ENCODE measurements at places on chromosomes 3 and 15. TPM values are rescaled to one million over a fixed set of nuclear protein-coding genes. Genes with fewer than 3 reads are reported as not detected.

Gene STAC
- total RNA-seq, result 0.18 TPM

Gene TMCO5A
- total RNA-seq, result not detected

Gene GOLGA6L7
- total RNA-seq, result not detected

Gene PLAAT1
- 0.45 TPM for total RNA-seq

Gene U2SURP
- total RNA-seq, result 48.3 TPM

Gene LCTL
- not detected for total RNA-seq

Gene IL20RB
- 0.54 TPM for total RNA-seq

Gene IQCB1
- 18.6 TPM for total RNA-seq

Gene DNAH12
- total RNA-seq, result under 0.01 TPM

Gene ST3GAL6
- 23.6 TPM for total RNA-seq

Gene CKMT1B
- total RNA-seq, result not detected

Gene MUSTN1
- not detected for total RNA-seq

Gene IMPG2
- 0.54 TPM for total RNA-seq

Gene DIPK2A
- total RNA-seq, result 109 TPM

Gene ACTC1
- total RNA-seq, result not detected

Gene SLC28A1
- not detected for total RNA-seq

Gene HESX1
- 0.19 TPM for total RNA-seq

Gene LRRC31
- not detected for total RNA-seq

Gene ZNF592
- total RNA-seq, result 6.2 TPM

Gene CCDC39
- not detected for total RNA-seq

Gene PLA2G4B
- 0.27 TPM for total RNA-seq

Gene DUOXA2
- not detected for total RNA-seq

Gene HDC
- not detected for total RNA-seq

Gene THRB
- 0.38 TPM for total RNA-seq

Gene FBXL22
- under 0.01 TPM for total RNA-seq

Gene SIDT1
- total RNA-seq, result not detected

Gene ZDHHC3
- 50.4 TPM for total RNA-seq

Gene PPARG
- 12.6 TPM for total RNA-seq

Gene TIGIT
- not detected for total RNA-seq

Gene GALNT15
- total RNA-seq, result 1.2 TPM

Gene ZSCAN2
- 13.2 TPM for total RNA-seq

Gene GOLGA8H
- total RNA-seq, result 0.90 TPM

Gene PSMD6
- total RNA-seq, result 110 TPM

Gene BTLA
- not detected for total RNA-seq

Gene IL16
- 0.19 TPM for total RNA-seq

Gene SLC27A2
- total RNA-seq, result not detected

Gene CADM2
- under 0.01 TPM for total RNA-seq

Gene CFAP91
- 0.45 TPM for total RNA-seq

Gene TNIK
- total RNA-seq, result 40.1 TPM

Gene ISLR2
- total RNA-seq, result not detected

Gene SEMA5B
- 0.09 TPM for total RNA-seq

Gene PP2D1
- total RNA-seq, result not detected

Gene LEKR1
- total RNA-seq, result 0.09 TPM

Gene SLC28A2
- total RNA-seq, result not detected

Gene ARGFX
- not detected for total RNA-seq

Gene FBXL2
- 13.7 TPM for total RNA-seq

Gene CGGBP1
- 52.7 TPM for total RNA-seq

Gene NPAP1
- total RNA-seq, result not detected

Gene NR2F2
- 13.7 TPM for total RNA-seq

Gene DCBLD2
- total RNA-seq, result 98.2 TPM

Gene ST8SIA2
- total RNA-seq, result not detected

Gene PLSCR5
- total RNA-seq, result not detected

Gene KBTBD8
- 3.5 TPM for total RNA-seq

Gene C3orf22
- total RNA-seq, result not detected
